ENCODE measurements at places on chromosomes 3 and 15.

DNA sequence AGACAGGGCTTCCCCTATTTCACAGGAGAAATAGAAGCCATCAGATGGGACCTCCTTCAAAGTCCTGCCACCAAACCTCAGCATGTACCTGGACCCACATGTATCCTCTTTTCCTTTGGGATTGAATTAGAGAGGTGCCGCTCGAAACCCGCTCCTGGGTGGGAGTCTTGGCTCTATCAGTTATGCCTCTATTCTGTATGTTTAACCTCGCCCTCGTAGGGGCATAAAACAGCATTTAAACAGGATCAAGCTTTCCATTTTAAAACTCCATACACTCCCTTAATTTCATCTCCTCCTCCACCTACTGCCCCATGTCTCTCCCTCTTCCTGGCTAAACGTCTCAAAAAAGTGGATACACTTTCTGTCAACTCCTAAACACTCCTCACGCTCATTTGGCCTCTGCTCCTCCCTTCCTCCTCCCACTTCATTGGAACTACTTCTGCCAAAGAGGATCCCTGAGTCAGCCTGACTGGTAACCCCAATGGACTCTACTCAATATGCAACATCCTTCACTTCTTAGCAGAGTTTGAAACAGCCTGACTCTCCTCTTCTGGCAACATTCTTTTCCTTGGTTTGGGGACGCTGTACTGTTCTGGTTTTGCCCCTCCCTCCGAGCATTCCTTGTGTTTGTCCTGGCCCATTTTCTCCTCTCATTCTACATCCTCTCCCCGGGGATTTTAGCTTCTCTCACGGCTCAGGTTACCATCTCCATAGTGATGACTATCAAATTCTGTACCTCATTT, 23.0 kb upstream of the MUC20 start:
- peak; percentile 81 for DNase-seq

GRCh38 chr3:11323813-11324212, 51.6 kb downstream of the ATG7 start:
- DNase-seq = no peak

GRCh38 chr15:43518197-43518761, 871 bp downstream of the MAP1A start:
- peak; percentile 37 for DNase-seq

DNA sequence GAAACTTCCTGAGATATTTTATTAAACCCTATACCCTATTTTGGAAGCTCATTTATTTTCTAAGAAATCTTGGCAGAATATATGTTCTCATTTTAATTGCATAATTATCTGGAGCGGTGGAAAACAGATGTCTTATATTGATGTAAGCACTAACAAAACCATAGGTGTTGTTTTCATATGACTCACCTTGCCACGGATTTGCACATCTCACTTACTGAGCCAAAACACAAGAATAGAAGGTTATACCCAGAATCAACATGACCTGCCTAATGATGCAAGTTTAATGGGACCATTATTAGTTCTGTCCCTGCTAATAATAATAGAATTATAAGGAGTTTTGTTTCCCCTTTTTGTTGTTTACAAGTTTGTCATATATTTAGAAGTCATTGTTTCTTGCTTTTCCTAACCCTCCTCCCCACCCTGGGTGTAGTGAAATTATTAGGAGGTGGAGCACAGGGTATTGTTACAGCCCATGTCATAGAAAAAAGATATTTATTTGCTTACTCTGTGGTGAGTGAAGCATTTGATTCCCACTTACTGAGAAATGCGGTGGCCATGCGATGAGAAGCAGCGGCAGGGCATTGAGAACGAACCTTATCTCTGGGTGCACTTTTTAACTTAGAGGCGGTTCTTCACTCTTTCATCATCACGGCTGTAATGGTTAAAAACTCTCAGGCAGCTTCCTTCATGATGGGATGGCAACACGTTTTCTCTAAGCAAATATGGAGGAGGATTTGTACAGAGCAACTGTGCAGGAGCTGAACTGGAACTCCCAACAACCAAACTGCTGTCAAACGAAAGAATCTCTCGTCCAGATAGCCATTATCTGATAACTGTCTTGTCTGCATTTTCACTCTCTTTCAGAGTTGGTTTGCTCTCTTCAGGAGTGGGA, 521 bp downstream of the IL5RA start:
- no peak for DNase-seq

DNA sequence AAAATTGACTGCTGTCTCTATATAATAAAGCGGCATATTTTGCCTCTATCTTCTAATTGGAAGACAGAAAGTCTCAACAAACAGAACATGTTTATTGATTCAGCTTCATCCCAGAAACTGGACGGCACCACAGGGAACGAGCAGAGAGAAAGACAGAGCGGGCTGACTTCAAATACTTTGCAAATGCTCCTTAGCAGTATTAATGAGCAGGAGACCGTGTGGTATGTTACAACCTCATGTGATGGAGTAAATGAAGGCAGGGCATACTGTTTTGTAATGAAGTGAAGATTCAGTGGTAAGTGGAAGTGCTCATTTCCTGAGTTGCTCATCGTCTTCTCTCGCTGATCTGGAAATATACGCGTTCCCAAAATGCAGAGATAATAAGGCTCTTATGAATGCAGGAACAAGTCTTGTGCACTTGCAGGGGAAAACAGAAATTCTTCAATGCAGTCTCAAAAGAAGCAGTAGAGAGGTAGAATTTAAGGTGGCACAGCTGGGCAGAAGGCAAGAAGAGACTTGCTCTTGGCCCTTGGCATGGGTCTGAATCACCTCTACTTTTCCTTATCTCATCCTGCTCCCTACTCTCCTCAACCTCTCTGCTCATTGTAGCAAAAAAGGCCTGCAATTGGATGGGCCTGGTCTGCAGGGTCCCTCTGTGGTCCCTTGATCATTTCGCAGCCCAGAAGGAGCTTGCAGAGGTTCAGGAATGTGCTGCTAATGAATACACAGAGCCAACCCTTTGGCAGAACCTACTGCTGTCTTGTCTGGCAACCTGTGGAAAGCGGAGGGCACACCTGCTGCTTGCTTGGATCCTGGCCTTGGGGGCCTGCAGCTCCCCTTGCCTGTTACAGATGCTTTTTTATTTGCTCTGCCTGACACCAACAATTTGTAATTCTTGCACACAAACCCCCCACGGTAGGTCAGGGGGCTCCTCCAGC, 604.9 kb upstream of the CFAP20DC start:
- DNase-seq = no peak

GRCh38 chr3:107718547-107718946, 195.8 kb downstream of the BBX start:
- no peak for DNase-seq

DNA sequence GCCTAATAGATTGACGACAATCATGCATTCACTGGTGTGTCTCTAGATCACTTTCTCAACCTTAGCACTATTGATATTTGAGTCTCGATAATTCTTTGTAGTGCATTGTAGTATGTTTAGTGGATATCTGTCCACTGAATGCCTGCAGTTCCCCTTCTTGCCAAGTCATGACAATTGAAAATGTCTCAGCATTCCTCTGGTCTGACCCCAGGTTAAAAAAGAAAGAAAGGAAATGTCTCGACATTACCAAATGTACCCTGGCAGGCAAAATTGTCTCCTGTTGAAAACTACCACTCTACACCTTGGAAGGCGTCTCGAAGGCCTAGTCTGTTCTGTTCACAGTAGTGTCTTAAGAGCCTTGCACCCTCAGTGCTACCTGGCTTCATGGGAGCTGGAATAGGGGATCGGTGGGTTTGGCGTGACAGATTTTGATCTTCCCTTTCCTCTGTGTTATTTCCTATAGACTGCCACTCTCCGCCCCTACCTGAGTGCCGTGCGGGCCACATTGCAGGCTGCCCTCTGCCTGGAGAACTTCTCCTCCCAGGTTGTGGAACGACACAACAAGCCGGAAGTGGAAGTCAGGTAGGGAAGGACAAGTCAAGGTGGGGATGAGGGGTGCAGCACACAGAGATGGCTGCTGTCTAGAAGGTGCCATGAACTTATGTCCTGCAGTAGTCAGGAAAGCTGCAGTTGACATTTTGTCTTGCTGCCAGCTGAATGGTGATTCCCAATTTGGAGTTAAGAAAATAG, 4.5 kb downstream of the ARPC4 start:
- no peak for DNase-seq

- peak; percentile 47 for DNase-seq
Measured at GRCh38 chr3:27312044-27312668, 57.0 kb downstream of the NEK10 start.

DNA sequence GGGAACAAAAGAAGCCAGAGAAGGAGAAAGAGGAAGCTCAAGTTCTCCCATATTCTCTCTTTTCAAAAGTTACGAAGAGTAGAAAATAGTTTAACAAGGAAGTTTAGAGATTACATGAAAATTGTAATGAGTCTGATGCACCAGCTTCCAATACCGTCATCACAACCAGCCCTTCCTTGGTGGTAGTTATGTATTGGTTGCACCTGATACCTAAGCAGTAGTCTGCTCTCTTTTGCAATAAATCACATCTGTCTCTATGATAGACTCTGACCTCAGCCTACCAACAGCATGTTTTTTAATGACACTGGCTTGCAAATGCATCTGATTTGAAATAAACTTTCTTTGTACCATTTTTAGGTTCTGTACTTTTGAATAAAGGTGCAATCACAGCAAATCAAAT, 575.8 kb downstream of the FHIT start:
- DNase-seq = no peak

DNA sequence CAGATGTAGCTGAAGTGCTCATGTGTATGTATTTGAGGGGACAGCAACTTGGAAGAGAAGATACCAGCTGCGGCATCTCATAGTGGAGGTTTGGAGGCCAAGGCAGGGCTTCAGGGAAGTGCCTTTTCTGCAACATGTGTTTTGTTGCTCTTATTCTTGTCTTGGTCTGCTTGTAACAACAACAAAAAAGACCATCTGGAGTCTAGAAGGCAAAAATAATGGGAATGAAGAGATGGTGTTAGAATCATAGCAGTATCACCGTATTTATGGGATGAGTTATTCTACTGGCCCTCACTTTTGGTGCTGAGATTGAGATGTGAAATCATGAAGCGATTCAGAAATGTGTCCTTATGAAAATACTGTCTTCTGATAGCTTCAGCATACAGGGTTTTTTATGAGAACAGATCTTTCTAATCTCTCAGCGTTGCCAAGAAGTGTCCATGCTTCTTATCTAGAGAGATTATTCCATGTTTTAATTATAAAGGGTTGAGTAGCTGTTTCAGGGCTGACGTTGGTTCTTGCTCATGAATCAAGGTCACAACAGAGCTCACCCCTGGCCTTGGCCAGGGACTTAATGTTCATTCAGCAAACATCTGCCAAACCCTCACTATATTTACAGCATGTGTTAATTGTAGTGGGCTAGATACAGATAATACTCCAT, 58.0 kb downstream of the ITPR1 start:
- no peak for DNase-seq
